ENCODE measurements at places on chromosomes 1 and 21.

GRCh38 chr1:36643371-36644270, 160.9 kb upstream of the CSF3R start:
- DNase-seq: peak; percentile 25

DNA sequence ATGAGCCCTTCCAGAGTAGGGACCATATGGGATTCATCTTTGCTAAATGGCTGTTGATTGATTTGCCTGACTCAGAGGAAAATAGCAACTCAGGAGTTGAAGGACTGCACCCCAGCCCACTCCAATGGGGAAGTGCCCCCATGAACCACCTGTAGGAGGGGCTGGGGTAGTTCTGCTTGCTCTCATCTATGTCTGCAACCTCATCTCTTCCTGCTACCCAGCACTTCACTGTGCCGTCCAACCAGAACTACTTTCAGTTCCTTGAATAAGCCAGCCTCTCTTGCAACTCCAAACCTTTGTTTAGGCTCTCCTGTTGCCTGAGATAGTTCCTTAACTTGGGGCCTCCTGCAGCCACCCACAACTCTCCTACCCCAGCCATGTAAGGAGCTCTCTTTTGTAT, 26.6 kb downstream of the BEND5 start:
- no peak for DNase-seq

GRCh38 chr1:209768354-209768774, 12.5 kb downstream of the TRAF3IP3 start:
- DNase-seq: peak; percentile 77

DNA sequence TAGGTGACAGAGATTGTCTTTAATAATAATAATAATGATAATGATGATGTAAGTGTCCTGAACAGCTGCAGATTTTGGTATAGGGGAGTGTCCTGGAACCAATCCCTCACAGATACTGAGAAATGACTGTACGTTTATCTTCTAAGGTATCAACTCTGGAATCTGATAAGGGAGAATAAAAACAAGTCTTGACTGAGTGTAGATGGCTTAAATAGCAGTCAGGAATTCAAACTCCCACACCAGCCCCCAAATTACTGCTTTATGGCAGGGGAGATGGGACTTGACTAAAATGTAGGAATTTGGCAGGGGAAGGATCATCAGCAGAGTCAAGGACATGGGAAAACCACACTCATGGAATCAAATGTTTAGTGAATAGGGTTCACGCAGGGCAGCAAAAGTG, 6.1 kb upstream of the VHLL start:
- no peak for DNase-seq

DNA sequence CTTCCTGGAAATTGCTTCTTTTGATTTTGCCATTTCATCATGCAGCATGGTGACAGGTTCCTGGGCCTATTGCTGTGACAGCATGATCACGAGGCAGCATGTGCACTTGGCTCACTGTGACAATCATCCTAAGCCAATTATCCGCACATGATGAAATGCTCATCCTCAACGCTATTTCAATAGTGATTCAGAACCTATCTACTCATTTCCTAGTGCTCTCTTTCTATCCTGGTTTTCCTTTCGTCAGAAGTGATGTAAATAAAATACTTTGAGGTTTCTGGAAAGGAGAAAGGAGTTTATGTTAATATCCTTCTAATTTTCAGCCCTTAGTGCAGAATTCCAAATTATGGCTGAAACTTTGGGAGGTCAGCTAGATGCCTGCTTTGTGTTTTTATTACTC, 110.6 kb upstream of the ADAMTS5 start:
- no peak for DNase-seq

- DNase-seq: no peak
Observed at GRCh38 chr1:14103878-14104430, 404.0 kb downstream of the PRDM2 start.

- DNase-seq: no peak
Observed at GRCh38 chr1:212967801-212968200, 17.5 kb downstream of the VASH2 start.

DNA sequence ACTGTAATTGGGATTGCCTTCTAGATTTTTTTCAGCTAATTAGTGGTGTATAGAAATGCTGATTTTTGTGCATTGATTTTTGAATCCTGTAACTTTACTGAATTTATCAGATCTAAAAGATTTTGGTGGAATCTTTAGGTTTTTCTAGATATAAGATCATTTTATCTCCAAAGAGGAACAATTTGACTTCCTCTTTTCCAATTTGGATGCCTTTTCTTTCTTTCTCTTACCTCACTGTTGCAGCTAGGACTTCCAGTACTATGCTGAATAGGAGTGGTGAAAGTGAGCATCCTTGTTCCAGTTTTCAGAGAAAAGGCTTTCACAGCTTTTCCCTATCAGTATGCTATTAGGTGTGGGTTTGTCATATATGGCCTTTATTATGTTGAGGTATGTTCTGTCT, 53.6 kb downstream of the TESK2 start:
- DNase-seq: no peak

GRCh38 chr1:64624218-64624713, 120.6 kb upstream of the RAVER2 start:
- no peak for DNase-seq

DNA sequence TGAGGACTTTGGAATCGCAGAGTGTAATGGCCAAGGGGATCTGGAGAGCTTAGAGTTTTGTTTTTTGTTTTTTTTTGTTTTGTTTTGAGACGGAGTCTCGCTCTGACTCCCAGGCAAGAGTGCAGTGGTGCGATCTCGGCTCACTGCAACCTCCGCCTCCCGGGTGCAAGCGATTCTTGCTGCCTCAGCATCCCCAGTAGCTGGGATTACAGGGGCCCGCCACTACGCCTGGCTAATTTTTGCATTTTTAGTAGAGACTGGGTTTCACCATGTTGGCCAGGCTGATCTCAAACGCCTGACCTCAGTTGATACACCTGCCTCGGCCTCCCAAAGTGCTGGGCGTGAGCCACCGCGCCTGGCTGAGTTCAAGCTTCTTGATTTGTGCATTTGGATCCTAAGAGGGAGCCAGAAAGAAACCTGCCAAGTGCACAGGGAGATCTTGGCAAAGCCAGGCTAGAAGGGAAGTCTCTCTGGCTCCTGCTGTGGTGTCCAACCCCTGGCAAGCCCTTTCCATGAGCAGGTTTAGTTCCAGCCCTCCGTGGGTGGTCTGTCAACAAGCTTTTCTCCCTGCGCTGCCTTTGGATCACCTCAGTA, 852 bp downstream of the FAAH start:
- no peak for DNase-seq

- no peak for DNase-seq
Observed at GRCh38 chr1:175413367-175413766, 220.8 kb upstream of the KIAA0040 start.

DNA sequence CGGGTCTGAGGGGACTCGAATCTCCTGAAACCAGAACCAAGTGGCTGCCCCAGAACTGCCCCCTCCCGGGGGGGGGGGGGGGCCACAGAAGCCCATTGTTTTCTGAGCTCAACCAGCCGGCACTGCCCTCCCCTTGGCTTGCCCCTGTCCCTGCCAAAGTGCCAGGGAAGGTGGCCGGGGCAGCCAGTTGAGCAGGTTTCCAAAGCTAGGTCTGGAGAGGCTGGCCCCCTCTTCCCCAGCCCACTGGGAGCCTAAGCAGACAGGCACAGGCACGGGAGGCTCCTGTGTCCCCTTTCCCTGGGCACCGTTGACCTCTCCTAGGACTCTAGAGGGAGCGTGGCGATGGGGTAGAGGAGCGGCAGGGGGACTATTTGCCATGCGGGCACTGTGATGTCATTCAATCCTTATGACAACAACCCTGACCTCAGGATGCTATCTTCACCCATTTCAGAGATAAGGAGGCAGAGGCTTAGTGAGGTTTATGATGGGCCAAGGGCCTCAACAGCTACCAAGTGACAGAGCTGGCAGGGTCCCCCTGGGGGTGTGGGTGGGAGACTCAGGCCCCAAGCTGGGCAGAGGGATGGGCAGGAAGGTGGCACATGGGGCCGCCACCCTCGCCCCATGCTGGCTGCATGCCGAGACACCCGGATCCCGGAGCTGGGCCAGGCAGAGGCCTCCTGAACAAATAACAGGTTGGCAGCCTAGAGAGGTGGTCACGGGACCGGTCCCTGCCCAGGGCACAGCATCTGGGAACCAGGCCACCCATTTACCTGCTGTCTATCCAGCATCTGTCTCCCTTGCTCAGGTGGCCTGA, 35.0 kb downstream of the RAP1GAP start:
- peak; percentile 60 for DNase-seq

DNA sequence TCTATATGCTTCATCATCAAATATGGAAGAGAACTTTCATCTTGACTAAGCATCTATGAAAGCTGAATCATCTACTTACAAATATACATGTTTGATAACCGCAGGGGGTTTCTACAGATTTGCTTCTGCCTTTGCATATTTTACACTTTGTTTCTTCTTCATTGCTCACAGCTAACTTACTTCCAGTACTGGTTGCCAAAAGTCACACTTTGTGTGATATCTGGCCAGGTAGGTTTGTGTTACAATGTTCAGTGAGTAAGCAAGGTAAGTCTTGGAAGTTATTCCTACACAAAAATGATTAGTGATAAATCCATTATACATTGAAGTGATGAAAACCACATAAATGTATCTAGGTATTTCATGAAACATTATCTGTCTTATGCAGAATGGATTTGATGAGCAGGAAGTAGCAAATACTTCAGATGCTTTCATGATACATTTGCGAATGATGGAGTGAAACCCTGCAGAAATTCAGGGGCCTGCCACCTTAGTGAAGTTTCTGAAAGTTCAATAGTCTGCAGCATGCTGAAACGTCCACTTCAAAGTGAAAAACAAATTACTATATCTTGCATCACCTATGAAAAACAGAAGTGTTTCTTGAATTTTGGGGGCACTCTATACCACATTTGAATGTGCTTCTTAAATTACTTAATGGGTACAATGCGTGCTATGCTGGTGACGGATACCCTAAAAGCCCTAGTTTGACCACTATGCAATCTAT, 187.3 kb downstream of the ATP6V1G3 start:
- DNase-seq: no peak

GRCh38 chr1:205350691-205351141, 6.0 kb downstream of the KLHDC8A start:
- no peak for DNase-seq

GRCh38 chr21:27329255-27329851, 362.5 kb upstream of the ADAMTS5 start:
- DNase-seq: no peak

DNA sequence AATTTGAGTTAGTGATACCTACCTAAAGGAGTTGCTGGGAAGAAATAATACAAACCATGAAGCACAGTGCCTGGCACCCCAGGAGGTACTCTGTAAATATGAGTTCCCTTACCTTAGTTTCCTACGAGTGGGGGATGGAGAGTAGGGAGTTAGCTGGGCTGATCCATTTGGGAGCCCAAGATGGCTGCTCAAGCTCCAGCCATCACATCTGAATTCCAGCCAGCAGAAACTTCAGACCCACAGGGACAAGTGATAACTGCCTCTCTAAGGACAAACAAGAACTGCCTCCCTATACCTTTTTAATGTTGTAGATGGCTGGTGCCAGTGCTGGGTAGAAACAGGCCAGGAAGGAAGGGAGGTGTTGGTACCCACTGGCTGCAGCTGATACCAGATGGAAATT, 22.7 kb downstream of the HTR6 start:
- DNase-seq: no peak

GRCh38 chr1:30005972-30006619, 717.3 kb downstream of the MATN1 start:
- no peak for DNase-seq

DNA sequence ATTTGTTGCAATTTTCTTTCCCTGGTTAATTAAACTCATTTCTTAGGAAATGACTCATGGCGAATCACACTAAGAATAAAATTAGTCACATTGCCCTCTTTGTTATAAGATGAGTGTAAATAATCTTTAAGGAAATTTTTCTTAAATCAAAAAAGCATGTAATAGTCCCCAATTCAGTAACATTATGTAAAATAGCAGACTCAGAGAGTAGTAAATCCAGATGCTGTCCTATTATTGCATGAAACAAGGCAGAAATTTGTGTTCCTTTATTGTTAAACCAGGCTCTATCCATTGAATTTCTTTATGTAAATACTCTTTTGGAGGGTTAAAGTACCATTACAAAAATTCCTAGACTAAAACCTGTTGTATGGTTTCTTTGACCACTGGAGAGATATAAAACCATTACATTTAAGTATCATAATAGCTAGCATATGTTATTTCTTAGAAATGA, 154.5 kb upstream of the C1orf87 start:
- no peak for DNase-seq

DNA sequence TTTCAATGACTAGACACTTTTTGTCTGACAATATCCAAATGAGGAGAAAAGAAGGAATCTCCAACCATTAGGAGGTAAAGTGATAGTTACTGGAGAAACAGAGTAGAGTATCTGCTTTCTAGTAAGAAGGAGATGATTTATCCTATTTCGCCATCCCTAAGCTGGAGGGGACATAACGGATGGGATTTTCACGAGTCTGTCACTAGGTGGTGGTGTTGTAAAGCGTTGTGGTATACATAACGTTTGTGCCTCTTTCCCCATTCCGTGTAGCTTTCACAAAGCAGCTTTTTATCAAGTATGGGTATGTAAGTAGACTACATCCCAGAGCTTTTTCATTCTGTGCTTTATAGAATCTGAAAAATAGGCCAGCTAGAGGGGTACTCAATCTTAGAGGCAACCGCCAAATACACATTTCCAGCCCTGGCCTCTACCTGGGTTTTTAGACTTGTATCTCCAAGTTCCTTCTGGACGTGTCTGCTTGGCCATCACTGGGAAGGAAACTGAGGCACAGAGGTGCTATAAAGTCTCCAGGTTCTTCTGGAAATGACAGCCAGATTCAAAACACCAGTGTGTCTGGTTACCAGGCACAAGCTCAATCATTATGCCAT, 33.3 kb upstream of the FAM3B start:
- peak; percentile 50 for DNase-seq

DNA sequence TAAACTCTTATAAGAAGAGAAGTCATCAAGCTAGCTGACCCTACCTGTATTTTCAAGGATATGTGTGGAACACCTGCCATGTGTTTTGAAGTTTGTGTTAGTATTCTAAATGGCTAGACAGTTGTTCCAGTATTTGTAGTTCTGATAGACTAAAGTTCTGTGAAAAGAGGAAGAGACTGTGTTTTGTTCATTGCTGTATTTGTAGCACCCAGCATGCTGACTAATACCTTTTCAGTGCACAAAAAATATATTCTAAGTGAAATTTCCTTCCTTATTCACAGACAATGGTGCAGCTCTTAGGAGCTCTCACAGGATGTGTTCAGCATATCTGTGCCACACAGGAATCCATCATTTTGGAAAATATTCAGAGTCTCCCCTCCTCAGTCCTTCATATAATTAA, 8.2 kb upstream of the METTL18 start:
- DNase-seq: no peak

- DNase-seq: no peak
Observed at GRCh38 chr21:34128124-34128523, 54.7 kb downstream of the MRPS6 start.

GRCh38 chr21:16308269-16308668, 578.5 kb downstream of the USP25 start:
- no peak for DNase-seq

DNA sequence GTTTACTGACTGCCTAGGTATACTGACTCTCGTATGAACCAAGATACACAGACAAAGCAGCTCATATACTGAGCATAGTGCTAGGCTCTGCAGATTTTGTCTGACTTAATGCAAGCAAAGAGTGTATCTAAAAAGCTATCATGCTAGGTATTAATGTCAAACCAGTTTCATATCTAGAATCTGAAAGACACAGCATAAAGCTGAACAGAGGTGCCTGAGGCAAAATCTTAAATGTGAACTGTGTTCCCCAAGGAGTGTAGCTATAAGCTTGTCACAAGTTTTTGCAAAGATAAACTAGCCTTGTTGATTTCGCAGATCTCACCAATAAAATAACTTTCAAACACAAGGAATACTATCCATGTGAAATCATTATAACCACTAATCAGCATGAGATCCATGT, 18.1 kb downstream of the JAK1 start:
- DNase-seq: no peak

Data from transverse colon (tissue), 4 donors.